ENCODE measurements at places on chromosomes 3 and 15. TPM values are rescaled to one million over a fixed set of nuclear protein-coding genes. Genes with fewer than 3 reads are reported as not detected.

Gene SPG11
- total RNA-seq = 95.9 TPM

Gene CCK
- 1.0 TPM for total RNA-seq

Gene NRG4
- not detected for total RNA-seq

Gene NR2F2
- 9.2 TPM for total RNA-seq

Gene LSG1
- 35.3 TPM for total RNA-seq

Gene SPTBN5
- 0.26 TPM for total RNA-seq

Gene STOML1
- 9.2 TPM for total RNA-seq

Gene ZNF662
- total RNA-seq = 3.3 TPM

Gene WDR76
- 5.8 TPM for total RNA-seq

Gene CSTA
- total RNA-seq = 7.9 TPM

Gene TEX55
- total RNA-seq = not detected

Gene RHOV
- total RNA-seq = not detected

Gene PROS1
- total RNA-seq = 48.8 TPM

Gene CLDN16
- total RNA-seq = under 0.01 TPM

Gene TGM5
- total RNA-seq = not detected

Gene TF
- 0.33 TPM for total RNA-seq

Gene SUSD5
- total RNA-seq = 2.3 TPM

Gene GOLGA8M
- 0.26 TPM for total RNA-seq

Gene CASR
- total RNA-seq = not detected

Gene UROC1
- total RNA-seq = not detected

Gene MUC20
- under 0.01 TPM for total RNA-seq

Gene RTP3
- total RNA-seq = not detected

Gene CHRD
- total RNA-seq = 4.8 TPM

Gene TRIM71
- total RNA-seq = under 0.01 TPM

Gene THAP10
- 2.3 TPM for total RNA-seq

Gene TUSC2
- total RNA-seq = 14.6 TPM

Gene SHC4
- 1.5 TPM for total RNA-seq

Gene NANOGP8
- total RNA-seq = not detected

Gene DAPK2
- total RNA-seq = 14.4 TPM

Gene SERP1
- 135 TPM for total RNA-seq

Gene ECE2
- total RNA-seq = not detected

Gene LSMEM2
- total RNA-seq = not detected

Gene C2CD4A
- total RNA-seq = not detected

Gene NMNAT3
- total RNA-seq = 2.8 TPM

Gene HTR3D
- not detected for total RNA-seq

Gene SLC22A14
- 0.17 TPM for total RNA-seq

Gene CCDC54
- not detected for total RNA-seq

Gene TMEM212
- not detected for total RNA-seq

Gene PLAAT1
- not detected for total RNA-seq

Gene SCG5
- total RNA-seq = 46.2 TPM

Measured in fibroblast of lung (primary cell).